ENCODE measurements at places on chromosomes 5 and 9.
A peak's percentile ranks its signal among the peaks of the same experiment; 100 is the strongest.

GRCh38 chr9:106707738-106708474 lies 155.1 kb upstream of the ZNF462 start:
- DNase-seq, result no peak

GRCh38 chr5:32357658-32358057 lies 44.9 kb upstream of the MTMR12 start:
- DNase-seq, result no peak

- DNase-seq, result peak; percentile 46
Observed at GRCh38 chr5:52693280-52693679, 94.4 kb upstream of the ITGA1 start.

GRCh38 chr9:37209431-37210386 lies 89.3 kb downstream of the ZCCHC7 start:
- no peak for DNase-seq

GRCh38 chr5:147483961-147484707 lies 25.7 kb downstream of the DPYSL3 start:
- peak; percentile 99 for DNase-seq

DNA sequence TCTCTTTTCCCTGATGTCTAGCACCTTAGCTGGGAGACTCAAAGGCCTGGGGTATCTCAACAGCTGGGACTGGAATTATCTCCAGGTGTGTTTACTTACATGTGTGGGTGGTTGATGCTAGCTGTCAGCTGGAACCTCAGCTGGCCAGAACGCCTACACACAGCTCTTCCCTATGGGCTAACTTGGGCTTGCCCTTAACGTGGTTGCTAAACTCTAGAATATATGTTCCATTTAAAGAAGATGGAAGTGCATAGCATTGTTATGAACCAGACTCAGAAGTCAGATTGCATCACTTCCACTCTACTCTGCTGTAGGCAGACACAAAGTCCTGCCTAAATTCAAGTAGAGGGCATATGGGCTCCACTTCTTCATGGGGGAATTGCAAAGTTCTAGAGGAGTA lies 29.3 kb downstream of the SGCD start:
- DNase-seq, result peak; percentile 48

GRCh38 chr5:65068410-65068809 lies 299.7 kb downstream of the CWC27 start:
- no peak for DNase-seq

- DNase-seq, result no peak
Observed at GRCh38 chr9:132945186-132946130, 1.0 kb upstream of the TSC1 start.

- DNase-seq, result no peak
Observed at GRCh38 chr9:127426756-127427155, 2.6 kb downstream of the ZNF79 start.

DNA sequence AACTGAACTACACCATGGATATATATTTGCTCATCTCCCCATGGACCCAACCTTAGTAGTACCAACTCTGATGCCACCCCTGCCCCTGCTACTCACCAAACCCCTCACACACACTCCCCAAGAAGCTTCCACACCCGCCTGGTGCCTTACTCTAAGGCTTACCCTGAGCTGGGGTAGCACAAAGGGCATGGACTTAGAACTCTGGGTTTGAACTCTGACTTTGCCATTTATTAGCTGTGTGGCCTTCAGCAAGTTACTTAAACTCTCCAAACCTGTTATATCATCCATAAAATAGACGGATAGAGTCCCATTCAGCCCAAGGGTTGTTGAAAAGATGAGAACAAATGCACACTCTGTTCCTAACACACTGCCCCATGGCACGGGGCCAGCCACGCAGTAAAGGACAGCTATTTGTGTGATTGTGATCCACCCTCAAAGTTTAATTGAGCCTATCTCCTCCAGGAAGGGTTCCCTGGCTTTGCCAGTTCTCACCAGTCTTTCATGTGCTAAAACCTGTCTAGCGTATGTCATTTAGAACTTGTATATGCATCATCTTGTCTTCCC lies 111.0 kb downstream of the KLHL3 start:
- no peak for DNase-seq

DNA sequence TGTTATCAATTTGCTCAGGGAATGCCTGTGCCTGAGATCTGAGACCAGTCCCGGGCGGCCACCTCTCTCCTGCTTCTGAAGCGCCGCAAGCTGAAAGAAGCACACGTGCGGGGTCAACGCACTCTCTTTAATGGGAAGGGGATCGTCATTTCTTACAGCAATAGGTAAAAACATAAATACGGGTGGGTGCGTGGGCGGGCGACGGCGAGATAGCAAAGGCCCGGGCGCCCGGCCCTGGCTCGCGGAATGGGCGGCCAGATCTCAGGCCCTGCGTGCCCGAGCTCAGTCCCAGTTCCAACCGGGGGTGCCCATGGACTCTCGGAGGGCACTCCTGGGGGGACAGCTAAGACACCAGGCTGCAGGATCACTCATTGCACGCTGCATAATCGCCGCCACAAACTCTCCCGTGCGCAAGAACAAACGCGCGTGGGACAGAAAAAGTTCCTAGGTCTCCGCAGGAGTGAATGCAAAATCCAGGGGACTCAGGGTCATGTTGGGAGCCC lies 3.0 kb downstream of the NKX2-5 start:
- DNase-seq, result no peak

GRCh38 chr9:88749420-88749819 lies 214.4 kb downstream of the NXNL2 start:
- DNase-seq, result peak; percentile 35

GRCh38 chr5:83029912-83030311 lies 47.3 kb downstream of the TMEM167A start:
- peak; percentile 58 for DNase-seq

- DNase-seq, result no peak
Observed at GRCh38 chr5:134020188-134020587, 15.4 kb upstream of the VDAC1 start.

GRCh38 chr5:33334829-33335228 lies 105.9 kb upstream of the TARS1 start:
- no peak for DNase-seq

DNA sequence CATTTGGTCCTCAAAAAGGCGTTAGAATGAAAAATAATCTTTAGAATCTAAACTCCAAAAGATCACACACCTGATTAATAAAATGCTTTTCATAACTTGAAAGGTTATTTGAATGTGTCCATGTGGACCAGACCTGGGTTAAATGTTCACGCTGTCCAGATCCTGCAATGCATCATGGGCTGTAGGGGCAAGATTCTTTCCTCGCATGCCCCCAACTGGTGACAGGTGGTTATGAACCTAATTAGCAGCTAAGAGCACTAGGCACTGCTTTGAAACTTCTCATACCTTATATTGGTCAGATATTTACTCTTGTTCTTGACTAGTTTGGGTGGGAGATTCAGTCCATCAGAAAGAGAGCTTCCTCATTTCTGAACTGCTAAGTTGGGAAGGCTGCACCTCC lies 19.3 kb upstream of the PIP5K1B start:
- no peak for DNase-seq

DNA sequence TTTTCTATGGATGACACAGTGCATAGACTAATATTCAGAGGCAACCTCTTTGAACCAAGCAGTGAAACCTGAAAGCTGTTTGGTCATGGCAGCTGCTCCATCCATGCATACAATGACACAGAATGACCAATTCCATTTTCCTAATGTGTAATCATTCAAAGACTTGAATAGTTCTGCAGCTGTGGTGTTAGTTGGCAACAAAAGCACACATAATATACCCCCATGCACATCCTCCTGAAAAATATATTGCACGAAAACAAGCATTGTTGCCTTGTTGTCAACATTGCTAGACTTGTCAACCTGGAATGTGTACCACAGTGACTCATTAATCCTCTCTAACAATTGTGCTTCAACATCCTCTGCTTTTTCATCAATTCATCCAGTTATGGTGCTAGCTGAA lies 71.0 kb upstream of the SEMA6A start:
- no peak for DNase-seq

- peak; percentile 40 for DNase-seq
Observed at GRCh38 chr9:90943341-90943740, 141.7 kb downstream of the SYK start.

- no peak for DNase-seq
Observed at GRCh38 chr9:128349125-128349524, 8.8 kb downstream of the SLC27A4 start.

DNA sequence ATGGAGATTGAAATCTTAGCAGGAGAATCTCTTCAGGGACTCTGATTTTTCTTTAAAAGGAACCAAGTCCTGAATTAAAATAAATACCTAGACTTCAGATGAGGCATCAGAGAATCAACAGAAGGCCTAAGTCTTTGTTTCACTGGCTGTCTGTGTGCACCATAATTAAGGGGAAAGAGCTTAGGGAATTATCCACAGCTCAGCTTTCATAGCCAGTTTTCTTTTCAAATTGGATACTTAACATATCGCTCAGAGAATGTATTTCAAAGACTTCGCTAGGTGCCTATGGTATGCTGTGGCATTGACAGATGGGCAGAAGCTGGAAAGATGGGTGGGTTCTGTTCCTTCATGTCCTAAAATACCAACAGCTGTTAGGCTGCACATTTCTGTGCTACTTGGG lies 325.8 kb downstream of the TMEM38B start:
- no peak for DNase-seq

GRCh38 chr9:29311221-29311620 lies 1737.9 kb upstream of the C9orf72 start:
- DNase-seq, result no peak

- DNase-seq, result no peak
Observed at GRCh38 chr9:136046554-136046920, 48.6 kb downstream of the NACC2 start.

- DNase-seq, result no peak
Observed at GRCh38 chr9:85007748-85008147, 338.2 kb downstream of the NTRK2 start.

- DNase-seq, result peak; percentile 59
Observed at GRCh38 chr9:99044827-99045226, 60.1 kb upstream of the TGFBR1 start.

GRCh38 chr5:169106911-169107706 lies 193.8 kb downstream of the SLIT3 start:
- DNase-seq, result peak; percentile 65

All from fibroblast of lung (primary cell).